ENCODE measurements at places on chromosomes 1 and 21. TPM values are rescaled to one million over a fixed set of nuclear protein-coding genes. Genes with fewer than 3 reads are reported as not detected.

The DIO1 gene
- polyA plus RNA-seq = 0.11 TPM

The SYCP1 gene
- polyA plus RNA-seq = not detected

The CLCA2 gene
- not detected for polyA plus RNA-seq

DNA sequence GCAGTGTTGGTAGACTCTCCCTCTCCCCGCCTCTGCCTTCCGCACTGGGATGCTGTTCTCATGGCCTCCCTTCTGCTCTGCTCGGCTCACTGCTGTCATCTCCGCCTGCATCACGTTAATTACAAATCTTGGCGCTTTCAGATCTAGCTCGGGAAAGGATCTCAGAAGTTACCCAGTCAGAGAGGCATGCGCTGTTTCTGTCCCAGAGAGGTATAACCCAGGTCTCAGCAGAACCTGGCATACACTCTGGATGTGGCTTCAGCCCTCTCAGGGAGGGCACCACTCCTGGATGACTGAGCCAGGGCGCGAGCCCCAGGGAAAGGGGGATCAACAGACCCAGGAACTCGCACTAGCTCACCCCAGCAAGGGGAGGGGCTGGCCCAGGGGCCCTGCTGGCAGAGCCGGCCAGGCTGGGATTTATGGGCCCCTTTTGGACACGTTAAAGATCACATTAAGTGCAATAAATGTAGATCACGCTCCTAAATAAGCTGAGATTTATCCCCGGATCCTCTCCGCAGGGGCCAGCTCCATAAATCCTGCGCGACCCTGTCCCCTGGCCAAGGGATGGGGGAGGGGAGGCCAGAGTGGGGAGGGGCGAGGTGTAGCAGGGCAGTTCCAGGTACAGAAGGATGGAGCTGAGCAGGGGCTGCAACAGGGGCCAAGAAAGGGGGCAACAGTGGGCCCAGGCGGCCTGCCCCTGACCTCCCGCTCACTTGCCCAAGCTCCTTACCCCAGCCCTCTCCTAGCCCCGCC, 101.3 kb upstream of the ZBTB40 start:
- no peak for DNase-seq

DNA sequence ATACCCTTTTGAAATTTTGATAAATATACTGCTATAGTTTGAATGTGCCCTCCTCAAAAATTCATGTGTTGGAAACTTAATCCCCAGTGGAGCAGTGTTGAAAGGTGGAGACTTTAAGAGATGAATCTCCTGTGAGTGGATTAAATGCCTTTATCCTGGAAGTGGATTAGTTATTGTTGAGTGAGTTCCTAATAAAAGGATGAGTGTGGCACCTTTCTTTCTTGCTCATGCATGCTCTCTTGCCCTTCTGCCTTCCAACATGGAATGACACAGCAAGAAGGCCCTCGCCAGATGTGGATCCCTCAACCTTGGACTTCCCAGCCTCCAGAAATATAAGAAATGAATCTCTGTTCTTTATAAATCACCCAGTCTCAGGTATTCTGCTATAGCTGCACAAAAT, 51.8 kb downstream of the CD160 start:
- no peak for DNase-seq

GRCh38 chr1:90591355-90591969, 125.6 kb downstream of the BARHL2 start:
- DNase-seq = no peak

DNA sequence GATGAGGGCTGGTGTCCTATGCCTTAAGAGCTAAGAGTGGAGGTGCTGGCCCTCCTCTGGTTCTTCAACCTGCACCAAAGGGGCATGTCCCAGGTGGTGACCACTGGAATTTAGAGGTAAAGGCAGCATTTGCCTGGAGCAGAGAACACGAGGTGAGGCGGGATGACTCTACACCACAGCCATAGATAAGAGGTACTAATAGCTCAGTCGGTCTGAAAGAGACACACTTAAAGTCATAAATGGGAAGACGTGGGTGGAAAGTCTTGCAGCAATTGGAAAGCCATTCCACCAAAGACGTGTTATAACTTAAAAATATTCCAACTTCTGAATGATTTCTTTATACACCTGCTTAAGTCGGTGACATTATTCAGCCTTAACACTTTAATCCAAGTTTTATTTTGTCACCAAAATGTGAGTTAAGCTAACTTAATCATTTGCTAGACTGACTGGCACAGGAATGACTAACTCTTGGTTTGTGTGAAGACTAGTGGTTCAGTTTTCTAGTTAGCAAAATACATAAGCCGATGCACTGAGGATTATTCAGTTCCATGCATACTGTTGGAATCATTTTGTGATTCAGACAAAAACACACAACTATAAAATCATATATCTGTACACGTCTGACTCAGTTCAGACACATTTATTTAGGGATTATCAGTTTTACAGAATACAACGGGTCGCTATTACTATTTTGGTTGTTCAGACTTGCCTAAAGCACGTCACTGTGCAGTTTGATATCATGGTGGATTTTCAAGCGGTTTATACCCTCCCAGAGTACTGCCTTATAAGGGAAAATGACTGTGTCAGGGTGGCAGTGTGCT, 4.6 kb upstream of the ETS2 start:
- DNase-seq = no peak

DNA sequence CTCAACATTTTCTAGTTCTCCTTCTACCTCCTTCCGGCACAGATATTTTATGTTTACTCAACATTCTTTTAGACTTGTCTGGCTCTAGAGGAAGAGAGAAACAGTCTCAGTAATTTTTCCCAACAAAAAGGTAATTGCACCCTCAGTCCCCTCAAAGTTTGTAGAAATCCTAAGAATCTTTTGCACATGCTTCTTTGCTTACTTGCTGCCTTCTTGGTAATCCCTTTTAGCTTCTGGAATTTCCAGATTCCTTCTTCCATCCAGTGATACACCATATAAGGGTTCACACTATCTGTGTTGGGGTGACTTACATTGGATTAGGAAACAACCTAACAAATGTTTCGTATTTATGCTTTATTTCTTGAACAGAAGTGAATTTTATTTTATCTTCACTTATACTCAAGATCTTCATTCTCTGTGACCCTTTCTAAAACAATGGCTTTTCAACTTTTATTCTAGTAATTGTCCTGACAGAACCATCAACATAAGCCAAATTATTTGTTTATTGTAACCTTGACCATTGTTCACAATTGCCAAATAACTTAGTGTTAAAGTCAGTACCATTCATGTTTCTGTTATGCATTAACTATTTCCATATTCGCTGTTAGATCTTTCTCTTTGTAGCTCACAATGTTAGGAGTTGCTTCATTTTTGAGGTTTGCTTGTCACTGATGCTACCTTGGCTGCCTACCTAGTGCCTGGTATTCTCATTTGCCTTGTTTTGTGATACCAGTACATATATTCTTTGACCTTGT, 238.1 kb downstream of the HMCN1 start:
- DNase-seq = no peak

- no peak for DNase-seq
Observed at GRCh38 chr1:181936269-181936668, 125.2 kb downstream of the ZNF648 start.

DNA sequence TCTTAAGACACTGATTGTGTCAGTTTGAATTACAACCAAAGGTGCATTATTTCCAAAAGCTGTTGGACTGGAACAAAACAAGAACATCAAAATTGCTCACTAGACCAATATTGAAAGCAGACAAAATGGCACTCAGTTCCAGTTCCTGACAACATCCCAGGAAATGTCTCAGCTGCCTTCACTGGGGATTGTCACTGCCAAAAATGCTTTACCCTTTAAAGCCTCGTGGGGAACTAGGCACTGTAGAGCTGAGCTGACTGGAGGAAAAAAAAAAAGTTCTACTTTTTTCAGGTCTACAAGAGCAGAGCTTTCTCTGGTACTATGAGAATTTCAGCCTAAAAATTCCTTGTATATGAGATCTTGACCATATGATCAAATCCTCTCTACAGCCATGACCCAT, 21.9 kb downstream of the GPR52 start:
- DNase-seq = no peak

- DNase-seq = no peak
Observed at GRCh38 chr1:9311029-9311428, 18.3 kb downstream of the SPSB1 start.

The MYCL gene
- polyA plus RNA-seq = 0.83 TPM

DNA sequence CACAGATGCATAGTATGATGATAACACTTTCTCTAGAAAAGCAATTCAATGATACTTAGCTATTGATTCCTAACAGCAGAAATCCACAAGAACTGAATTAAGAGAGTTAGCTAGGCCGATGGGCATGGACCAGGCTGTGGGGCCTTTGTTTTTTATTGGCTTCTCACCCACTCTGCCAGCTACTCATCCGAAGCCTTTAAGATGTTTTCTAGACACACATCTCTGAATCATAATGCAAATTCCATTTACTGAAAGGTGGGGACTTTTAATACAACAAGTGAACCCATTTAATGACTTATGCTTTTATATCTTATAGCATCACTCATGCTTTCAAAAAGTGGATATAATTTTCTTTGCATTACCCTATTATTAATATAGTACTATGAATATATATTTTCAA, 170.2 kb downstream of the RUNX1 start:
- DNase-seq = no peak

The PHACTR4 gene
- polyA plus RNA-seq = 22.5 TPM

- DNase-seq = peak; percentile 44
Observed at GRCh38 chr1:72283307-72284083, 1.2 kb upstream of the NEGR1 start.

DNA sequence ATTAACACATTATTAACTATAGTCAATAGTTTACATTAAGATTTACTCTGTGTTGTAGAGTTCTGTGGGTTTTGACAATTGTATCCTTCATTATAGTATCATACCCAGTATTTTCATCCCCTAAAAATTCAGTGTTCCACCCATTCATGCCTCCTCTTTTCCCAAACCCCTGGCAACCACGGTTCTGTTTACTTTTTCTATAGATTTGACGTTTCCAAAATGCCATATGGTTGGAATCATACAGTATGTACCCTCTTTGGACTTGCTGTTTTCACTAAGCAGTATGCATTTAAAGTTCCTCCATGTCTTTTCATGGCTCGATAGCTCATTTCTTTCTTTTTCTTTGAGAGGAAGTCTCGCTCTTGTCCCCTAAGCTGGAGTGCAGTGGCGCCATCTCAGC, 109.5 kb downstream of the LAMC2 start:
- DNase-seq = no peak

The RIPK4 gene
- polyA plus RNA-seq = not detected

GRCh38 chr1:235127203-235127602, 1.4 kb downstream of the TOMM20 start:
- no peak for DNase-seq

DNA sequence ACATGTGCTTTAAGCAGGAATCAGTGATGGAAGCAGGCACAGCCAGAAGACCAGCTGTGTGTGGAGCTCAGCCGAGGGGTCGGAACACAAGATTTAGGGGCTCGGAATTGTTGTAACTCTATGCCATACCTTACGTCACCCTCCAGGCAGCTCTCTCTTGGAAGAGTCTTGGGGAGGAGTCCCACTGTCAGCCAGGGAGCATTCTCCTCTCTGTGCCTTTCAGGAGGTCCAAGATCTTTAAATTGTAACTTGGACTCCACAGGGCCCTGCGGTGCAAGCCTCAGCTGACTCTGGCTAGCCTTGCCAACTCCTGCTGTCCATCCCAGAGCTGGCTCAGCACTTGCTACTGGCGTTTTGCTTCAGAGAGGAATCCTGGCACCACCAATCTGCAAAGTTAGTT, 26.4 kb upstream of the ROR1 start:
- no peak for DNase-seq

The CD244 gene
- polyA plus RNA-seq = 410 TPM
